NCI-H69 (cell line): ENCODE measurements at places on chromosomes 2 and 18.

DNA sequence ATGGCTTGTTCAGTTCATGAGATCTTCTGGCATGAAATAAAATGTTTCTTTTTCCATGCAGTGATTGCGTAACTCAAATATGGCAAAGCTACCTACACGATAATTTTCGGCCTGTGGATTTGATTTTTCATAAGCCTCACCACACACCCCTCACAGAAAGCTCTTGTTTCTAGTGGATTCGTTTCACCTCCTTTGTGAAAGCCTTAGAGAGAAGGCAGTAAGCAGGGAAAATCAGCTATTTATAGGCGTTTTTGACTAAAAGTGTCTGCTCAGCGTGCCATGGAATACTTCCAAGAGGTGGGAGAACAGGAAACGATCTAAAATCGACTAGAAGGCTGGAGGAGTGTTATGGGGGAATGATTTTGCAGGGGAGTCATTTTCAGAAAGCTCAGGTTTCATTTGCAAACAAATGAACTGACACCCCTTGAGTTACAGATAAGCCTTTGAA is 417.9 kb downstream of the TGIF1 start:
- no peak for DNase-seq

- no peak for DNase-seq
Measured at GRCh38 chr2:215611609-215612386, 175.9 kb upstream of the FN1 start.

GRCh38 chr2:172394002-172394401 is 33.4 kb upstream of the ITGA6 start:
- DNase-seq = no peak

DNA sequence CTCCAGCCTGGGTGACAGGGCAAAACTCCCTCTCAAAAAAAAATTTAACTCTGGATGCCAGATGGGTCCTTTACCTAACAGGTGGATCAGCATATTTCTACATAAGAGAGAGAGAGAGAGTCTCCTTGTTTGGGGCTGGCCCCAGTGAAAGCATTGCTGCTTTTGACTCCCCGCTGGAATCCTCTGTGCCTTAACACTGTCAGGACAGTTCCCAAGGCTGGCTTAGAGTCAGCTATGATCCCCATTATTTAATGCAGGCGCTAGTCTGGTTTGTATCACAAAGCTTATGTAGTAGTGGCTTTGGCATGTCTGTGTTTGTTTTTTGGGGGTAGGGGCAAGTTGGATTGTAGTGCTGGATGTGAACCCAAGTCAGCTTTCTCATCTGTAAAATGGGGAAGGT is 9.4 kb downstream of the INPP4A start:
- DNase-seq = no peak

- no peak for DNase-seq
Measured at GRCh38 chr2:134338208-134338607, 84.3 kb downstream of the MGAT5 start.

- DNase-seq = peak; percentile 43
Measured at GRCh38 chr18:79465392-79465991, 69.8 kb downstream of the NFATC1 start.

- DNase-seq = no peak
Measured at GRCh38 chr2:125566422-125566821, 1089.5 kb upstream of the GYPC start.

DNA sequence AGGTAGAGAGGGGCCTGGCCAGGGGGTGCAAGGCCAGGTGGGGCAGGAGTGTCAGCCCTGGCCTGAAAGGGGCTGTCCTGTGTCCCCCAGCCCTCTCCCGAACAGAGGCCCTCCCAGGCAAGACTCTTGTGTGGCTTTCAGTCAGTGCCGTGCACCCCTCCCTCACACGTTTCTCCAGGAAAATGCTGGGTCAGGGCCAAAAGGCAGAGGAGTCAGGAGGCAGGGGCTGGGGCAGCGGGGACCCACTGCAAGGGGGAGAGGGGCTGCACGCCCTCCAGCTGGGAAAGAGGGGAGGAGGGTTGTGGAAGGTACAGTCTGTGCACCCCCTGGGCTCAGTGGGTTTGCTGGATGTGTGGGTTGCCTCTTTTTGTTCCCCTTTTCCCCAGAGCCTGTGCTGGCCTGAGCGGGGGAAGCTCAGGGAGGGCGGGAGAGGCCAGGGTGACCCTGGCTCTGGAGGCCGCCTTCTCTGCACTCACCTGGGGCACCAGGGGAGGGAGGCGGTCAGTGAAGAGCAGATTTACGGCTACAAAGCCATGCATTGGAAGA is 4.1 kb downstream of the KCNF1 start:
- no peak for DNase-seq

DNA sequence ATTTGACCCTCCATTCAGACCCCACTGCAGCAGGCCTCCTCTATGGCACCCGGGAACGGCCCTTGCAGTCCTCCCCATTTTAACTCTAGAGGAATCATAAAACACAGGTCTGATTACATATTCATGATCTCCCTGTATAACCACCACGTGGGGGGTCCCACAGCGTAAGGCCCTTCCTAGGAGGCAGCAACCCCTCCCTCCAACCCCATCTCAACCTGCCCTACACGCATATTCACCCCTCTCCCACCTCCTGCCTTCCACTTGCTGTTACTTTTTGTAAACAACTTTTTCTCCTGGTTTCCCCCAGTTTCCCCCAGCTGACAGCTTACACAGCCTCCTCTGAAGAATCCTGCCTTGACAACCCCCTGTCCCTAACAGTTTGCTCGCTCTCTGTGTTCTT is 85.1 kb upstream of the FOXI3 start:
- no peak for DNase-seq

DNA sequence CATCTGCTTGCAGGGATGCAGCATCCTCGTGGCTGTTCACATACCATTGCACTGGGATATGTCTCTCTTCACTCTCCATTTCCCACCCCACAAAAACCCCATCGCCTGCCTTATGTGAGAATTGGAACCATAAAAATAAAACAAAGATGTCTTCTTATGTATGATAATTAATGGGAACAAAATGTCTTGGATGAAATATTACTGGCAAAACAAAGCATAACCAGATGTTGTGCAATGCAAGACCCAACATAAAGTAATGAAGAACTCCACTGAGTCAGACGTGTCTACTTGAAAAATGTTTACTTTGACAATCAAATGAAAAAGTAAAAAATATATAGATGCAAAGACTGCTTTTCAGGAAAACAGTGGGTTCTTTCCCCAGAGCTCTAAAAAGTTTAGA is 611.3 kb upstream of the SYT4 start:
- DNase-seq = no peak

GRCh38 chr18:36825526-36825925 is 3.3 kb downstream of the TPGS2 start:
- no peak for DNase-seq

DNA sequence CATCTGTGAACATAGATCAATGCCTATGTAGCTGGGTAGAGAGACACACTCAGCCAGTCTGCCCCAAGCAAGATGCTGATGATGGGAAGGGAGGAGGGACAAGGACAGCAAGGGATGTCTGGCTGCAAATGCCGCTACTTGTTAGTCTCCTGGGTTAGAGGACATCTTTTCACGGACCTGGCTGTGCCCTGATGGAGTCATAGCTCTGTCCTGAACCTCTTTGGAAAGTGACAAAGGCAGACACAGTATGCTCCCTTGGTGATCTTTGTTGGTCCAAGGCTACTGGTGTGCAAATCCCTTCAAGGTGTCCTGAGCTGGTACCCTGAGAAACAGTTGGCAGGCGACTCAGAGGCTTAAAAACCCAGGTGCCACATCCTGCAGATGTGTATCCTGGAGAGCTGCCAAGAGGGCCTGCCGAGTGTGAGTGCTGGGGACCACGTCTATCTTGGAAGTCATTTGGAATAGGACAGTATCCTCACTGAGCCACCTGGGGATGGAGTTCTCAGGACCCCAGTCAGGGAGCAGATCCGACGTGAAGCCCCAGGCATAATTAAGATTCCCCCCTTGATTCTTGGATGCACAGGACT is 10.8 kb downstream of the FOSL2 start:
- peak; percentile 73 for DNase-seq

GRCh38 chr18:67854340-67854739 is 337.8 kb upstream of the DSEL start:
- no peak for DNase-seq

GRCh38 chr18:68607852-68608251 is 107.1 kb downstream of the TMX3 start:
- no peak for DNase-seq

GRCh38 chr18:35933982-35934381 is 38.5 kb upstream of the RMP24 start:
- DNase-seq = peak; percentile 95

- no peak for DNase-seq
Measured at GRCh38 chr18:51767293-51767692, 569.8 kb upstream of the MEX3C start.

GRCh38 chr2:141384676-141385075 is 746.1 kb downstream of the LRP1B start:
- no peak for DNase-seq

DNA sequence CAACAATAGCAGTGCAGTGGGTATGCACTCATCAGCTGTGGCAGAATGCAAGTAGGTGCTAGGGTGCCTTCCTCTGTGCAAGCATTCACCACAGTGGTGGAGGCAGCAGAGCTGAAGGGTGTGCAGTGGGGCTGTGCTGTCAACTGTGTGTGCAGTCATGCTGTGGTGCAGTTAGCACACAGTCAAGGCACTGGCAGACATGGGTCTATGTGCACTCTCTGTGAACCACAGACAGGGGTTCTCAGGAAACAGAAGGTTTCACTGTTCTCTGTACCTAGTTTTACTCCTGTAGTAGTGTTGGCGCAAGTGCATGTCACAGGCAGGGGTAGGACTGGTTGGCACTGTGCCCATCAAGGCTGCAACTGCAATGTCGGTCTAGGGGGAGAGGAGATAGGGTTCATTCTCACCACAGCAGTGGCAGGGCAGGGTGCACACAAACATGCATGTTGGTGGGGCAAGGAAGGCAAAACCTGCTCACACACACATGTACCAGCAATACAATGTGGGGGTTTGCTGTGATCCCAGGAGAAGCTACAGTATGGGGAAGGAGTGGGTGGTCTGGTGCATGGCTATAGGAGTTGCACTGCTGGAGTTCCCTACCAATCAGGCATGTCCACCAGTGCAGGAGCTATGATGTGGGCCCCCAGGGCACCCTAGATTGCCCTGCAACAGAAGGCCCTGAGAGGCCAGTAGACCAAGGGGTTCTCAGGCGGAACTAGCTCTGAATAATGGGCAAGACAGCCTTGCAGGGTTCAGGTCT is 242.7 kb upstream of the DDX18 start:
- DNase-seq = no peak

GRCh38 chr18:13186687-13187086 is 31.9 kb upstream of the LDLRAD4 start:
- no peak for DNase-seq

DNA sequence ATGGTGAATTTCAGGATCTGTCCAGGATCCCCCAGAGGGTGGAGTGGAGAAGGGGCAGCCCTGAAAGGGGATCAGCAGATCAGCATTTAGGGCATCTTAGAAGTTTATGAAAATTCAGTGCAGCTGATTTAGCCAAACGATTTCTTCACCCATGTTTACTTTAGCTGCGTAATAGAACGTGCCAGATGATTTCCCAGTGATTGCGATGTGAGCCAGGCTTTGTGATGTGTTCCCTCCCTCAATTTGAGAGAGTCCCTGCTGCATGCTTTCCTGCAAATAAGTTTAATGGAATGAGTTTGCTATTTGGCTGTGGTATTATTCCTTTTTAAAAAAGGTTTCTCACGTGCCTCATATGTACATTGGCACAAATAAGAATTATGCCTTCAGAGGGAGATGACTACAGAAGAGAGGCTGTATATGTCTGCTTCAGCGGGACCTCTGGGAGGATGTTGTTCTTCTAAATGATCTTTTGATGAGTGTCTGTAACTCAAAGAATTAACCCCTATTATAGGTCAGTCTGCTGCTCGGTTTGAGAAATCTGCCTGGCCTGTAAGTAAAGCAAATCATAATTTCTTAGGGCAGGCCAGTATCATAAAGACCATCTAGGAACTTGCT is 111.9 kb downstream of the MRO start:
- DNase-seq = peak; percentile 90

DNA sequence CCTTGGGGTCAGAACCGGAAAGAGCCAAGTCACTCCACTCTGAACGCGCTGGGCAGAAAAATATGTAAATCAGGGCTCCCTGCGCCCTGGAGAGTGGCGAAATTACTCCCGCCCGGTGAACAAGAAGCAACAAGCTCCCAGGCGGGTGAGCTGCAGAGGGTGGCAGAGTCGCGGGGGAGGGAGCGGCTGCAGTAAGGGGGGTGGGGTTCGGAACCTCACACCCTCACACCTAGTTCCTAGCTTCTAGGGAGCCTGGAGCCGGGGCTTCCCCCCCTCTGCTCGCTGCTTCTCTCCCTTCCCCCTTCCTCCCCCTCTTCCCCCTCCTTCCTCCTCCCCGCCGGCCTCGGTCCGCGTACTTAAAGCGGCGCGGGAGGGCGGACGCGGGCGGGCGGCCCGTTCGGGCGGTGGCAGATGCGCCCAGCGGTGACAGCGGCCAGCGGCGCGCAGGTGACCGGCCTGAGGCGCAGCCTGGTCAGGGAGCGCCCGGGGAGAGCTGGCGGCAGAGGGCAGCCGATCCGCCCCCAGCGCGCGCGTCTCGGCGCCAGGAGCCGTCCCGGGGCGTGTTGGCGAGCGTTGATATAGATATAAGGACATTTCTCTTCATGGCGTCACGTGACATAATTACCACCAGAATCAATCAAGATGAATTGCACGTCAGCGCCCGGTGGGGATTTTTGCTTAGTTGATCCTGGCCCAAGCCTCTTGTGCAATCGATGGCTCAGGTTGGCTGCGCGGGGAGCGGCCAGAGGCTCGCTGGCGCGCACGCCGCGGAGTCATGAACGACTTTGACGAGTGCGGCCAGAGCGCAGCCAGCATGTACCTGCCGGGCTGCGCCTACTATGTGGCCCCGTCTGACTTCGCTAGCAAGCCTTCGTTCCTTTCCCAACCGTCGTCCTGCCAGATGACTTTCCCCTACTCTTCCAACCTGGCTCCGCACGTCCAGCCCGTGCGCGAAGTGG is at the start of gene HOXD11:
HOXD11 (plus strand) TSS at position 700 of the 959 bp plus-strand sequence; CDS start at position 776, 76 bp downstream.
- DNase-seq = peak; percentile 97

DNA sequence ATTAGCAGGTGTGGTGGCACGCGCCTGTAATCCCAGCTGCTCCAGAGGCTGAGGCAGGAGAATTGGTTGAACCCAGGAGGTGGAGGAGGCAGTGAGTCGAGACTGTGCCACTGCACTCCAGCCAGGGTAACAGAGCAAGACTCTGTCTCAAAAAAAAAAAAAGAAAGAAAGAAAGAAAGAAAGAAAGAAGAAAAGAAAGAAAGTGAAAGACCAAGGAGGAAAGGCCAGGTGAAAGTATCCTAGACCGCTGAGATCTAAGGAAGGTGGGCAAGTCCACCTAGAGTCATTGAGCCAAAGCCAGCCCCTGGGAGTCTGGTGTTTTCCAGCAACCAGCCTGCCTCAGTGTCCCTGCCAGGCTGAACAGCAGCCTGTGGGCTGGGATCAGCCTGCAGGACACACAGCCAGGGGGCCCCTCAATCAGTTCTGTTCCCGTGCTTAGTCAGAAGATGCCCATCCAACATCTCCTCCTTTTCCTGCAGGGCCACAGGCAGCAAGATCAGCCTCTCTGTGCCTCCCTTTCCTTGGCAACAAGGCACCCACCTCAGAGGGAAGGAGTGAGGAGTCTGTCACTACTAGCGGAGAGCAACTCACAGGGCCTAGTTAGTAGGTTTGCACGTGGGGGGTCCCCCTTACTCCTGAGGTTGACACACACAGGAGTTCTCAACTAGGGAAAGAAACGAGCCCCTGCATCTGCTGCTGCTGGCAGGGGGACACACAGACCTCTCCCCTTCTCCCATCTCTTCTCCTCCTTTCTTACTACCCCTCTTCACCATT is 64.1 kb downstream of the SMAD7 start:
- DNase-seq = no peak
